A549 treated with ZK216348 at 1 μM for 4 hours (cell line): ENCODE measurements at places on chromosomes 5 and 9. TPM values are rescaled to one million over a fixed set of nuclear protein-coding genes. Genes with fewer than 3 reads are reported as not detected.

The TLE4 gene
- total RNA-seq: 8.9 to 13.6 TPM (median 11.8 TPM) in 5 replicates

The TNFSF8 gene
- total RNA-seq: not detected in 5 replicates

The FCN2 gene
- total RNA-seq: not detected in 5 replicates

The SPATA31A3 gene
- not detected in 5 replicates for total RNA-seq

The RNF180 gene
- total RNA-seq: 0.29 to 0.57 TPM (median 0.39 TPM) in 5 replicates
